ENCODE measurements at places on chromosomes 5 and 9. TPM values are rescaled to one million over a fixed set of nuclear protein-coding genes. Genes with fewer than 3 reads are reported as not detected.

The SPAG8 gene
- 6.5 TPM for polyA plus RNA-seq

The NR2F1-AS1 gene
- 59.6 TPM for polyA plus RNA-seq

The FUBP3 gene
- 76.6 TPM for polyA plus RNA-seq

The TIGD6 gene
- 5.8 TPM for polyA plus RNA-seq

The FAM153A gene
- polyA plus RNA-seq, result 0.20 TPM

Measured in renal cortex interstitium (tissue), 15 donors.